RPMI7951 (cell line): ENCODE measurements at places on chromosomes 1 and 21.

DNA sequence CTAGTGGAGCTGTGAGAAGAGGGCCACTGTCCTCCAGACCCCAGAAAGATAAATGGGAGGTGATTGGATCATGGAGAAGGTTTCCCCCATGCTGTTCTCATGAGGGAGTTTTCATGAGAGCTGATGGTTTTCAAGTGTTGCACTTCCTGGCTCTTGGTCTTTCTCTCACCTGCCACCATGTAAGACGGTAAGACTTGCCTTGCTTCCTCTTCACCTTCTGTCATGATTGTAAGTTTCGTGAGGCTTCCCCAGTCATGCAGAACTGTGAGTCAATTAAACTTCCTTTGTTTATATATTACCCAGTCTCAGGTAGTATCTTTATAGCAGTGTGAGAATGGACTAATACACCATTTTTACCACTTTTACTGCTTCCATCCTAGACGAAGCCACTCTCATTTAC is 27.6 kb downstream of the GPR88 start:
- no peak for DNase-seq

DNA sequence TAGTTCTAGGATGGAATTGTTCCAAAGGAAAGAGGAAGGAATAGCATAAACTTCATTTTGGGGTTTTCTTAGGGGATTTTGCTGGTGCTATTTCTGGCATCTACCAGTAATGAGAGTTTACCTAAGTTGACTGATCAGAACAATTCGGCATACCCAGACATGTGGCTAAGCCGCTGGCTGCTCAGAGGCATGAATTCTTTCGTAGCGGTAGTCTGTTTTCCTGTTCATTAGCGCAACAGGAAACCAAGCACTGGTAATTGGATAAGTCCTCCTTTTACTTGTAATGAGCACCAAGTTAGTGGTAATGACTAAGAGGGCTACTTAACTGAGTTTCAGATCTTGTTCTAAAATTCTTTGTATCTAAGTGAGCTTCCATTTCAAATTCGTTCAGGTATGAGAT is 38.6 kb downstream of the C21orf91 start:
- DNase-seq = no peak

GRCh38 chr1:224779536-224779935 is 149.9 kb upstream of the DNAH14 start:
- no peak for DNase-seq

GRCh38 chr1:248793592-248793991 is 32.1 kb downstream of the SH3BP5L start:
- DNase-seq = no peak

DNA sequence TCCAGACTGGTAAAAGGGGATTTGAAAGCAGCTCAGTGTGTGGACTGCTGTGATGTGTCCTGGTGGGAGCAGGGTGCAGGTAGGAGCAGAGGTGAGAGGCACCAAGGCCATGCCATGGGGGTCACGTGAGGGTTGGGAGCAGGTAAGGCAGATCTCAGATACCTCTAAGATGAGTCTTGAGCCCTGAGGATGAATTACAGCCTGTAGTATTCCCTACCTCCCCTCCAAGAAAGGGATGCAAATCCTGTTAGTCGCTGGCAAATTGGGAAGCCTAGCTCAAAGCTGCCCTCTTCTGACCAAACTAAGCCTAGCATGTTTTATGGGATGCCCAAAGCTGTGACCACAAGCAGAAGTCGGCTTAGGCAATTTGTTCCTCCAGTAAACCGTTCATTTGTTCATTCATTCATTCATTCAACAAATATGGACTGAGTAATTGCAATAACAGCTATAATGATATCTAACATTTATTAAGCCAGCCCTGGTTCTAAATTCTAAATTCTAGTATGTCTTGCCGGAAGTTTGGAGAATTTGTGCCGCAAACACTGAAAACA is 3.9 kb upstream of the NUAK2 start:
- DNase-seq = peak; percentile 72

GRCh38 chr1:24867084-24867870 is 62.8 kb downstream of the RUNX3 start:
- no peak for DNase-seq

DNA sequence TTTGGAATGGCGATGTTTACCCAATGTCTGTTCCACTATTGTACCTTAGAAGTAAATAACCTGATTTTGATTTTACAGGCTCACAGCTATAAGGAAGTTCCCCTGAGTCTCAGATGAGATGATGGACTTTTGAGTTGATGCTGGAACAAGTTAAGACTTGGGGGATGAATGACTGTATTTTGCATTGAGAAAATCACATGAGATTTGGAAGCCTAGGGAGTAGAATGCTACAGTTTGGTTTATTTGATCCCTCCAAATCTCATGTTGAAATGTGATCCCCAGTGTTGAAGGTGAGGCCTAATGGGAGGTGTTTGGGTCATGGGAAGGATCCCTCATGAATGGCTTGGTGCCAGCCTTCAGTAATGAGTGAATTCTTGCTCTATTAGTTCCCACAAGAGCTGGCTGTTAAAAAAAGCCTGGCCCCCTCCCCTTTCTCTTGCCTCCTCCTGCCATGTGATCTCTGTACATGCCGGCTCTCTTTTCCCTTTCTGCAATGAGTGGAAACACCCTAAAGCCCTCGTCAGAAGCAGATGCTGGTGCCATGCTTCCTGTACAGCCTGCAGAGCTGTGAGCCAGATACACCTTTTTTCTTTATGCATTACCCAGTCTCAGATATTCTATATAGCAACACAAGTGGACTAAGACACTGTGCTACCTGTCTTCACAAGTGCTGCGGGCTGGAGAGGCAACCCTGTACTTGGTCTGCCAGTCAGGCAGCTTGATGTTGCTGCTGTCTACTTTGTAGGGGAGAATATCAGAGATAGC is 77.0 kb upstream of the TLR5 start:
- no peak for DNase-seq

DNA sequence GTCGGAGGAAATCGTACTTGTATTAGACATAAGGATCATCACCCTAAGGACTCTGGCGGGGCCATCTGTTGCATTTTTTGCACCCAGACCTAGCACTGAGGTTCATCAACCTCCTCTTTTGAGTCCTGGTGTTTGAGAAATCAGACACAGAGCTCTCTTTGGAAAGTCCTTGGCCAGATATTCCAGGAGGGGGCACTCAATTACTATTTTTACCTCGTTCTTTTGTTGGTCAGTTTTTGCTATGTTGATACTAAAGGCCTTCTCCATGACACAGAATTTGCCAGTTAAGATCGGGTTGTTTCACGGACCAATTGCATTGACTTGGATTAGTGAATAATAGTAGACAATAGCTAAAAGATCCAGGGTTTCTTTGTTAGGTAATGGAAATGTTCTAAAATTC is 711.2 kb downstream of the KCNT2 start:
- DNase-seq = no peak
